ENCODE measurements at places on chromosomes 4 and X.
A peak's percentile ranks its signal among the peaks of the same experiment; 100 is the strongest.

DNA sequence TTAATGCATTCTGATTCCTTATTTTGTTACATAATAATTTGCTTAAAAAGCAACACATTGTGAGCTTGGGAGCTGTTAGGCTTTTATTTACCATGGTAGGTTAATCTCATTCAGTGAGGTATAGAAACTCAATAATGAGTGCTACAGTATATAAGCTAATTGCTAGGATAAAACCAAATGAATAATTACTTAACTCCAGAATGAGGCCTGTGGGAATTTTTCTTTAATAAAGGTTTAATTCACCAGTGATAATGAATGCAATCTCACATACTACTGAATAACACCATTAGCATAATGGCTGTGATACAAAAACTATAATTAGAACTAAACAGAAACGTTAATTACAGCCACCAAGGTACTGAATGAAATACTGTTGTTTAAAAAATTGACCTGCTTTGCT, 326.3 kb downstream of the IQCM start:
- no peak for DNase-seq

DNA sequence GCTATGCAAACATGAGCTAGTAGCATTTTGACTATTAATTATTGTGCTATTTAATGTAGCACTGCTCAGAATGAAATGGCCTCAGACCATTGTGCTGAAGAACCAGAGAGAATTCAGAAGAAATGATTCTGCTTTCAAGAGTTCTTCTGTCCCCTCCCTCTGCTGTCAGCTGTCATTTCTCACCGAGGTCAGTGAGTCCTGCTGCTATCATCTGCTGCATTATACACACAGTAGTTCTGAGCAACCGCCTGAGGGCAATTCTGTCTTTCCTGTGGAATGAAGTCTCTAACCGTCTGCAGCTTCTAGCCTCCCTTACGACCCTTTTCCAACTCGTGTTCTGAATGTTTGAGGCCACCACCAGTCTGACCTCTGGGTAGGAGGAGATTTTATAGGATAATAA, 249.4 kb downstream of the HNRNPD start:
- DNase-seq, result no peak

DNA sequence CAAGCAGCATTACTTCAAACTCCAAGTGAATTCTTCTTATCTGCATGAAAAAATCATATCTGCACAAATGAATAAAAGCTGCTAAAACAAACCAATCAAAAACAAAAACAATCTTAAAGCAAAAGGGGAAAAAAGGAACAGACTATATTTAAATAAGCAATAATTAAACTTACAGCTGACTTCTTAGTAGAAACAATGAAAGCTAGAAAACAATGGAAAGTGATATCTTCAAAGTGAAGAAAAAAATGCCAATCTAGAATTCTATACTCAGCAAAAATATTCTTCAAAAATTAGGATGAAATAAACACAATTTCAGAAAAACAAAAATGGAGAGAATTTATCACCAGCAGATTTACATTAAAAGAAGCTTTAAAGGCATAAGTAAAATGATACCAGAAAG, 20.0 kb downstream of the STBD1 start:
- no peak for DNase-seq

- DNase-seq, result no peak
Measured at GRCh38 chr4:187995322-187996207, at the start of gene ZFP42. Gene ZFP42 (plus strand): TSS chr4:187995771. CDS start chr4:188002808, 7,037 bp downstream.

GRCh38 chr4:186271081-186271678, 5.2 kb downstream of the F11 start:
- no peak for DNase-seq

- peak; percentile 48 for DNase-seq
Measured at GRCh38 chrX:119685225-119686066, 7.5 kb downstream of the SEPTIN6 start.

DNA sequence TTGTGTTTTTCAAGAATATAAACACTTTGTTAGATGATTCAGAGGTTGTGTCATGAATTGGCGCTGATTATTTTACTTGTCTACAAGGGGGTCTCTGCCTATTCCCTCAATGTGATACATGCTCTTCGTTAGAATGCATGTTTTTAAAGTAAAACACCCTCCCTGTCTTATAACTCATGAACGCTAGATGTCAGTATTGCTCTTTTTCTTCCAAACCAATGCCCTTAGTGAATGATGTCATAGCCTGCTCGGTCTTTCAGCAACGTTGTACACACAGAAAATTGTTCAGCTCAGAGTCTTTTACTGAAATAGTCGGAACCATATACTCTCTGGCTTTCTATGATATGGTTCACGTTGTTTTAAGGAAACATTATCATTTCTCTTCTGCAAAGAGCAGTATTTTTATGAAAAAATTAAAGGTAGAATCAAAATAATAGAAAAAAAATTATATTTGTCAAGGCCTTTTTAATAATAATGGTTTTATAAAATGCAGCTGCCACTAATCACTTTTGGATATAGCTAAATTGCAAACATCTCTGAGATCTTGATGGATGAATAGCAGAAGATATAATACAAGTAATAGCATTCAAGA, 292.9 kb downstream of the TLL1 start:
- no peak for DNase-seq

DNA sequence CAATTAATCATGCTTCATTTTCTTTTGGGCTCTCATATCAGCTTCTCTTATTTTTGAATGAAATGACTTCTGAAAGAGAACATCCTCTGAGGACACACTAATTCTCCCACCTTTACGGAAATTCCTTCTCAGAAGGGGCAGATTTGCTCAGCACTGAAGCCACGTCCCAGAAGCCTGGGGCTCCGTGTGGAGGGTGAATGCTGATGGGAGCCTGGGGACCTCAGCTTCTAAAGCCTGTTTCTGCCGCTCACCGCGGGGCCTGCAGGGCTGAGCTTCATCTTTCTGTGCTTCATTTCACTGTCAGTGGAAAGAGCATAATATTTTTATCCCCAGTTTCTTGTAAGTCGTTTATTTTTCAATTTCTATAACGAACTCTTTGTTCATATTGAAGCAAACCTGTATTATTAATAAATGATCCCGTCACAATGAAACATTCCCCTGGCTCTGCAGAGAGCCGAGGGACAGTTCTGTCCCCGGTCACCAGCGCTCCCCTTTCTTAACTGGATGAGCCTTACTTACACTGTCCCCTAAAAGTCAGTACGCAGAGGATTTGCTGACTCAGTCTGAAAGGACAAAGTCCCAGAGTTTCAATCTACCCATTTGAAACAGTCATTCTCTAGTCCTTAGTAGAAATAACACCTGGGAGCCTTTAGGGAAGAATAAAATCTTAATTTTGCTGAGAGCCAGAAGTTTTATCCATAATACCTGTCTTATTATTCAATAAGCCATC, 364.6 kb upstream of the FAT1 start:
- DNase-seq, result no peak

GRCh38 chrX:17081511-17081910, 135.1 kb downstream of the REPS2 start:
- no peak for DNase-seq

DNA sequence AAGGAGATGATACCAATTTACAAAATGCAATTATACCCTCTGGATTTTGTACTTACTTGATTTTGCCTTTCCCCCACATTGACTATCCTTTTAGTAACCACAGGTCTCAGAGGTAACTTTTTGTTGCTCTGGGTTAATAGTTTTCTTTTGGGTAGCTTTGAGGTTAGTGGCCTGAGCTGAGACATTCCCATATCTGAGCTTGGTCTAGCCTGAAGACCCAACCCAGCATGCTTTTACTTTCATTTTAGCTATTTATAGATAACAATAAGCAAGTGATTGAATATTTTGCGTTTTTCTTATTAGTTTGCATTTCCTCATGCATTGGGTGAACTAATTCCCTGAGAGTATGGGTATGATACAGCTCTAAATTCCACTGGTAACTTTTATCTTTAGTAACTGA, 11.8 kb downstream of the HTN1 start:
- no peak for DNase-seq

Measured in activated CD4-positive, alpha-beta T cell treated with anti-CD3 and anti-CD28 coated beads, Interleukin-2, amount 50 U/mL, for 48 hours (primary cell).